ENCODE measurements at places on chromosomes 1 and 21. TPM values are rescaled to one million over a fixed set of nuclear protein-coding genes. Genes with fewer than 3 reads are reported as not detected.

CNR2 gene
- not detected for total RNA-seq

DNA sequence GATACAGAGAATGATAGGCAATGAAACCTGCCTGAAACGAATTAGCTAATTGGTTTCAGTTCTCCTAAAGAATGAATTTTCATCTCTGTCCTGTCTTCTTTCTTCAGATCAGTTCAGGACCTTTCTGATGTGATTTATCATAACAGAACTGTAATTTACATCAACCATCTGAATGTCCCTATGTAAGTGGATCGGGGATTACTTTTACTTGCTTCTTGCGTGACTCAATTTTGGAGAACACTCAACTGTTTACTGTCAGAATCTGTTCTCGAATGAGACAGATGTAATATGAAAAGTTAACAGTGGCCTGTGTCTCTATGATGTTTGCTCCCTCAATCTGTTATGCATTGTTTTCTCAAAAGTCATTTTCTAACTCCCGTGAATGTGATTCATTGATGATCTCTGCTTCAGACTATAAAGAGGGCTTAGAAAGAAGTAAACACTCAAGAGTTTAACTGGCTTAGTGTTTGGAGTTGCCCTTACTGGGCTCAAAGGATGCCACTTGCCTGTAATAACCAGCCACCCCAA lies 111.0 kb downstream of the GABPA start:
- DNase-seq, result no peak

- no peak for DNase-seq
Observed at GRCh38 chr1:37299216-37299615, 175.2 kb upstream of the ZC3H12A start.

GPR61 gene
- total RNA-seq, result not detected

GRCh38 chr1:221806984-221807383 lies 65.1 kb upstream of the DUSP10 start:
- DNase-seq, result no peak

HSD17B7 gene
- 28.2 TPM for total RNA-seq

DNA sequence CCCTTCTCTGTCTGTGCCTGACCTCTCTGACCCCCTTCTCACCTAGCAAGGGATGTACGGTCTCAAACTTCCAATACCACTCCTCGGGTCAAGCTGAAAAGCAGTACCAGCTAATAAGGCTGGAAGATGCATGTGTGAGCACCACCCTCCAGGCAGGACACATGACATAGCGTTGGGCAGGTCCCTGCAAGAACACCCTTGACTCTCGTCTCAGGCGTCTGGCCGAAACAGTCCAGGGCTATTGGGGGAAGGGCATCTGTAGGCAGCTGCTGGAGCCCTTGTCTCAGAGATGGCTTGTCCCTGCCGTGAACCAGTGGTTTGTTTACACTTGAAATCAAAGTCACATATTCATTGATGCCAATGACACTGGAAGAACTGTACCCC lies 56.5 kb downstream of the CD46 start:
- no peak for DNase-seq

DNA sequence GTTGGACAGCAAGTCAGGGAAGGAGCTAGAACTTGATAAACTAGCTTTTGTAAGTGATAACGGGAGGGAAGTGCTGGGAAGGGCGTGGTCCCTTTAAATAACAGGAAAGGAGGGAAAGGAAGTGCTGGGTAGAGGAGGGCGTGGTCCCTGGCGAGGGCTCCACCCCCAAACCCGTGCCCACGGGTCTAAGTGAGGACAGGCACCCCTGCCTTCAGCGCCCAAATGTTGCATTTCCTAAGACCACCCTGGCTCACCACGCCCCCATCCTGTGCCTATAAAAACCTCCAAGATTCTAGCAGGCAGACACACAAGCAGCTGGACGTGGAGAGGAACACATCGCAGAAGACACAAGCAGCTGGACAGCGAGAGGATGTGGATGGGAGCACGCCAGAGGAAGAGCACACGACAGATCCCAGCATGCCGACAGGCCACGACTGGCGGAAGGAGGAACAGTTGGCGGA lies 58.5 kb downstream of the PALMD start:
- no peak for DNase-seq

DNA sequence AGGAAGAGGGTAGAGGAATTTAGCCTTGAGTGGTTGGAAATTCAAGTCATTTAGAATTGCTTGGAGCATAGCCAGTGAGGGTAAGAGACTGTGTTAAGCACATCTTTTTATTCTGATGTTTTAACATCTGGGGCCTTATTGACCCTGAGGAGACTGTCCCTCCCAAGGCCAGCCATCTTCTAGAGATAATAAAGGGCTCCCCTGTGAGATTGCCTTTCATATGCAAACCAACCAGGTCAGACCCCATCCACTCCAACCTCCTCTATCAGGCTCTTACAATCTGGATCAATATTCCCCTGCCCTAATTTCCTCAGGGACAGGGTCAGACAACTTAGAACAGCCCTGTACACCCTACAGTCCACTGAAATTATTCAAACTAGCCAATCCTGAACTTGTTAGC lies 93.8 kb downstream of the ATP1B1 start:
- no peak for DNase-seq

GRCh38 chr1:203287109-203287893 lies 18.0 kb upstream of the BTG2 start:
- DNase-seq, result no peak

- no peak for DNase-seq
Observed at GRCh38 chr1:242219298-242219901, 220.5 kb upstream of the MAP1LC3C start.

- peak; percentile 35 for DNase-seq
Observed at GRCh38 chr1:67429011-67429527, 1.1 kb downstream of the SERBP1 start.

DNA sequence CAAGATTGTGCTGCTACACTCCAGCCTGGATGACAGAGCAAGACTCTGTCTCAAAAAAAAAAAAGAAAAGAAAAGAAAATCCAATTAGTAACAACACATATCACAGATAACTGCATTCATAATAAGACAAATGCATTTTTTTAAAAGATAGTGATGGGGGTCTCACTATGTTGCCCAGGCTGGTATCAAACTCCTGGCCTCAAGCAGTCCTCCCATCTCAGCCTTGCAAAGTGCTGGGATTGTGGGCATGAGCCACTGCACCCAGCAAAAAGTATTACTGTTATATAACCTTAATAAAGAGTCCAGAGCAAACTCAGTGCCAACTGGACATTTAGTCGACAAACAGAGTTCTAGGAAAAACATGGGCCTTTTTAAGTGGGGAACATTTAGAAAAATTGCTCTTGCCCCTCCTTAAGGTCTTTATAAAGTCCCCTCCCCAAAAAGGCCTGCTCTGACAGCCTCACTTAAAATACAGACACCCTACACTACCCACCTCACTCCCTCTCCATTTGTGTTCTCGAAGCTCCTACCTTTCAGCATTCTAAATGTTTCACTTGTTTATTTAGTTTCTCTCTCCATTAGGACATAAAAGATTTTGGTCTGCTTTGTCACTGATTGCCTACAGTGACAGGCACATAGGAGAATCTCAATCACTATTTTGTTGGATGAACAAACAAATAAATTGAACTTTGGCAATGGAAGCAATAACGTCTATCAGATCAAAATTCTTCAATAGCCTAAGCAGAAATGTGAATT lies 7.5 kb downstream of the ABCB10 start:
- DNase-seq, result no peak

THEMIS2 gene
- not detected for total RNA-seq

TMEM82 gene
- not detected for total RNA-seq

DNA sequence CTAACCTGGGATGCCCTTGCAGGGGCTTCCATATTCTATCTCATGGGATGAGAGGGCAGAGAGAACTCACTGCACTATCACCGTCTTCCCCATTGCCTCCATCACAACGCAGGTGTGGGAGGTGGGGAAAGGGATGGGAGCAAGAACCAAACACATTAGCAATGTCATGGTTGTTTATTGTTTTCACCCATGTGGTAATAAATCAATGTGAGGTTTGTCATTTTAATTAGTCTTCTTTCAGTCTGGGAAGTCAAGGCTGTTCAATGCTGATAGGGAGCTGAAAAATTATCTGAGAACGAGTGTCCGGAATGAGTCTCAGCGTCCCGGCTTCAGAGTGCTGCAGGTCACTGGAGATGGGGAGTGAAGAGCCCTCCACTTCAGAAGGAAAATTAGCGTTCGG lies 268.5 kb downstream of the DUSP10 start:
- no peak for DNase-seq

DNA sequence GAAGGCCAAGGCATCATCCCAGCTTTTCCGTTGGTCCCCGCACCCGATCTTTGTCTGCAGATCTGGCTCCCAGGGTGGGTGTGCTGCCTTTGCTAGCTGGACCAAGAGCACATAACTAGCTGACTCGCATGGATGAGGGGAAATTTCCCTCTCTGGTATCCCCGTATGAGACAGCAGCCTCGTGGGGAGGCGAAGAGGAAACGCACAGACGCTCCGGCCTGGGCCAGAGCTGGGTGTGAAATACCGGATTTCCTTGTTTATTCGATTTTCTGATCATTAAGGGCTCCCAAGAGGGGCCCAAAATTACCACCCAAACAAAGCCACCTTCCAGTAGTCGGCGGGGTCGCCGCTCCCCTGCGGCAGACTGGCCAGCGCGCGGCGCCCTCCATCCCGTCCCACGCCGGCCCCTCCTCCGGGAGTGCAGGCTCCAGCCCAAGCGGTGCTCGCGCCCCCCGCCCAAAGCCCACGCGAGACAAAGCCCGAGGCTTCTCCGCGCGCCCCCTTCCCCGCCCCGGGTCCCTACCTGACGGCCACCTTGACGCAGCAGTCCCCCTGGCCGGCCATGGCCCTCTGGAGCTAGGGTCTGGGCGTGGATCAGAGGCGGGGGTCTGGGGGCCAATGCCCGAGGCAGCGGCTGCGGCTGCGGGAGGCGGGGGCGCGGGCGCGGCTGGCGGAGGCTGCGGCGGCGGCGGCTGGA lies 546 bp downstream of the KIF21B start:
- peak; percentile 18 for DNase-seq

DNA sequence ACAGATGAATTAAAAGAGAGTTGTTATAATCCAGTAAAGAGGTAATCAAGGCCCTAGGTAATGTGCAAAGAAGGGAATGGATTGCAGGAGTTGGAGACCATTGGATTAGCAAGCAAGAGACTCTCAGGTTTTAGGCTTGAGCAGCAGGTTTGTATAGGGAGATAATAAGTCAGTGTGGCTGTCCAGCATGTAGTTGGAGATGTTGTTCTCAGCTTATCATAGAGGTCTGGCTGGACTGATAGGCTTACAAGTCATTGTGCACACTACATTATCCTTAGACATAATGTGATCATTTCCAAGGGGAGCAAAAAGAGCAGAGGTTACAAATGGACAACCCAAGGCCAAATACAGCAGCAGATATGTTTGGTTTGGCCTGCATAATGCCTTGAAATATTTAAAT lies 45.9 kb upstream of the SAMD13 start:
- no peak for DNase-seq

GRCh38 chr21:33870768-33871167 lies 44.8 kb downstream of the ATP5PO start:
- no peak for DNase-seq

DIO1 gene
- total RNA-seq, result not detected

NES gene
- total RNA-seq, result 0.13 TPM

VTCN1 gene
- not detected for total RNA-seq

GRCh38 chr1:223737342-223737741 lies 25.0 kb downstream of the CAPN2 start:
- no peak for DNase-seq

DNA sequence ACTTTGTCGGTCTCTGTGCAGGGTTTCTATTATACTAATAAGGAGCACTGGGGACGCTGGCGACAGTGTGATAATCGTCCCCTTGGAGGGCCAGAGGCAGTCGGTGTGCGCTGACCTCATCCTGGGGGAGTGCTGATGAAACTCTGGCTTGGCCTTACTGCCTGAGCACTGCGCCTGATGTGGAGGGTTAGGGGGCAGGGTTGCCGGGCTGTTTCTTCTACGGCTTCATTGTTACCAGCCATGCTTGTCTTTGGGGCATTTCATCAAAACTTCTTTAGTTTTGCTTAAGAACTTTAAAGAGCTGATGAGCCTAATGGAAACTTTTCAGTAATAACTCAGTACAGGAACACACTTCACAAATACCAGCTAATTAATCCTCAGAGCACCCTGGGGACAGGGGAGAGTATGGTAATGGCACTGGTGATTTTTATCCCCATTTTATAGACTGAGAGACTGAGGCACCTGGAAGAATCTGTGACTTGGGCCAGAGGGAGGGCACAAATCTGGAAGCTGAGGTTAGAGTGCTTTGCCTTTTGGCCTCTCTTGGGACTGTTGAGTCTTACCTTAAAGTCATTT lies 81.8 kb downstream of the PEX14 start:
- DNase-seq, result no peak

GRCh38 chr1:179825206-179825605 lies 52.4 kb downstream of the TOR1AIP2 start:
- no peak for DNase-seq

DNA sequence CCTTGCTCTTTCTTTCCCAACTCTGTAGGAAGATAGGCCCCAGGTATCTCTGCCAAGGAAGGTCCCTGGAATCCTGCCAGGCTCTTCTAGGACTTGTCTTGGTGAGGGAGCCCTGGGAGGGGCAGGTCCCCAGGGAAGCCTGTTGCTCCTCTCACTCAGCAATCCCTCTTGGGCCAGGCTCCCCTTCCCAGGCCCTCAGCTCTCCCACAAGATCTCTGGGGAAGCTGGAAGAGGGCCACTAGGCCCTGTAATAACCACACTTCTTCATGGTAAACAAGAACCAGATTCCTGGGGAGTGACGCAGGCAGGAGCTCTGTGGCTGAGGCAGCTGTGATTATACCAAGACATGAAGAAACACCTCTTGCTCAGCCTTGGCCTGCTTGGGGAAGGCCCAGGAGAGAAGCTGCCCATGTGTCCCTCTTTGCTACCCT lies 9.9 kb upstream of the MAPKAPK2 start:
- peak; percentile 97 for DNase-seq

LZIC gene
- 24.2 TPM for total RNA-seq

ITLN2 gene
- total RNA-seq, result not detected

GRCh38 chr1:18373882-18374493 lies 106.7 kb upstream of the KLHDC7A start:
- DNase-seq, result no peak

DNA sequence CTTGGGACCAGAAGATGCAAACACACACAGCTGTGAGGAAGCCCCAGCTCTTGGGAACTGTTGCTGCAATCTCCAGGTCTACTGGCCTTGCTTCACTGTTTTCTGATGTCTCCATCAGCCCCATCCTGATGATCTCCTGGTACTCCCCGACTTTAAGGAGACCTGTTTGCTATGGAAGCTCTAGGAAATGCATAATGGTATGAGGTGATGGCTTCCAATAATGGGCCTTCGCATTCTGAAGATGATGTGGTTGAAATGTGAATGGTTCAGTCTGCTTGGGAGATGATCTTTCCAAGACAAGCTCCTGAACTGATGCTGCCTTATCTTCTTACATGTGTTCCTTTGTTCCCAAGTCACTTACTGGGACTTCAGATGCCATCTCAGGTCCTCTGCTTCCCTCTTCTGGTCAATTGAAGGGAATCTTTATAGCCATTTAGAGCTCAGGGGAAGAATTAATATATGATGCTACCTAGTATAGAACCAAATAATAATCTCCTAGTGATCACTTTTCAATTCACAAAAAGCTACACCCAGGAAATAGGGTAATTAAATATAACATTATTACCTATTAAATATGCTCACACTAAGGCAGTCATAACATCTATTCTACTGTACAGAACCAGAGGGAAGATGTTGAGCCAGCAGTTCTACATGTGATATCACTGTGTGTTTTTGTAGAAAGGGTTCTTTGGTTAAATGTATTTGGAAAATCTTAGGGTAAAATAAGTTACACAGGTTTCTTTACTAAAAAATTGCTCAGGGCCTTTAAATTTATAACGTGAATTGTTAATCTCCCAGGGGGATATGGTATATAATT lies 73.9 kb upstream of the VTCN1 start:
- peak; percentile 58 for DNase-seq

- peak; percentile 93 for DNase-seq
Observed at GRCh38 chr1:200415789-200416593, 6.2 kb upstream of the ZNF281 start.

- DNase-seq, result peak; percentile 63
Observed at GRCh38 chr1:53765657-53766056, 26.7 kb upstream of the GLIS1 start.

AIM2 gene
- total RNA-seq, result 3.2 TPM

All from HT1080 (cell line).